Panc1 (cell line): ENCODE measurements at places on chromosomes 1 and 21.

GRCh38 chr1:21870611-21871010 is 58.5 kb downstream of the LDLRAD2 start:
- no peak for DNase-seq

DNA sequence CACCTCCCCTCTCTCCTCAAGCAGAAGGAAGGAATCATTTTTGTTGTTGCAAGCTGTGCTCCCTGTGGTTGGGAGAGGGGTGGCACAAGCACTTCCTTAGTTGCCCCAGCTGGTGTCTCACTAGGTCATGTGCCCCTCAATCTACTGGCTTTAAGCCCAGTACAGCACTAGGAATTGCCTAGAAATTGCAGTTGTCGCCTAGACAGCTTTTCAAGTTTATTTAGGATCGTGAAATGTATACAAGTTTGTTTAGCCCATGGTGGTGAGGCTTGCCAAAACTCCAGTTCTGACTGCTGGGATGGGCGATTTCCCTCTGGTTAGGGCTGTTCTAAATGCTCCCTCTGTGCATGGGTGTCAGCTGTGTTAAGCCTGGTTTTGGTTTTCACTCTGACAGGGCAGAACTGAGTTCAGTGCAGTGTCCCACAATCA is 126.8 kb upstream of the ZNF644 start:
- DNase-seq: no peak

DNA sequence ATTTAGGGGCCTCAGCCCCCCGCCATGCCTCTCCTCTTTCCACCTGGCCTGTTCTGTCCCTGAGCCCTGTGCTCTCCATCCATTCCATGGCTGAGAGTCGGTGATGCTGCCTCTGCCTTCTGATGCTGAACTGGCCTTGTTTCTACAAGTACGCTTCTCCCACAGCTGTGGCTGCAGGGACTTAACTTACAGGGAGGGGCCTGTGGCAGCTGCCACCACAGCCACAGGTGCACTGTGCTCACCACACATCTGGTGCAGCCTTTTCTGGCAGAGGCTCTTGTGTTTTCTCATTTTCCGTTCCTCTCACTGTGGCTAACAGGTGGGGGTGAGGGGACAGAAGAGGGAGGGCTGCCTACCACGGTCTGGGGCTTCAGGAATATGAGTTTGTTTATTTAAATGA is 4.2 kb downstream of the FMO1 start:
- no peak for DNase-seq

DNA sequence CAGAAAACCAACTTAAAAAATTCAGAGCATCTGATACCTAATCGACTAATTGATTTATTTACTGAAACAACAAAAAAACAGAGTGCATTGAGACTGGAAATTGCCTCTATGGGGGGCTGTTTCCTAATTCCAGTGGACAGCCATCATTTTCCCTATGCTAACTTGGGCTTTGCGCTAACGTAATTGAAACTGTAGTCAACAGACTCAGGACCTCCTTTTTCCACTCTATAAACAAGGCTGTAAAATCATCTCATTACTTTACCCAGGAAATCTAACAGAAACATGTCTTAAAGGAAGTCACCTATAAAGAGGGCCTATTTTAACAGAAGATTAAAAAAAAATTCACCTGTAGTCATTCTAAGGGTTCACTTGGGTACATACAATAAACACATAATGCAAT is 2.1 kb downstream of the ERG start:
- DNase-seq: no peak

- no peak for DNase-seq
These were observed 104.1 kb downstream of the NEGR1 start for GRCh38 chr1:72178266-72178665.

DNA sequence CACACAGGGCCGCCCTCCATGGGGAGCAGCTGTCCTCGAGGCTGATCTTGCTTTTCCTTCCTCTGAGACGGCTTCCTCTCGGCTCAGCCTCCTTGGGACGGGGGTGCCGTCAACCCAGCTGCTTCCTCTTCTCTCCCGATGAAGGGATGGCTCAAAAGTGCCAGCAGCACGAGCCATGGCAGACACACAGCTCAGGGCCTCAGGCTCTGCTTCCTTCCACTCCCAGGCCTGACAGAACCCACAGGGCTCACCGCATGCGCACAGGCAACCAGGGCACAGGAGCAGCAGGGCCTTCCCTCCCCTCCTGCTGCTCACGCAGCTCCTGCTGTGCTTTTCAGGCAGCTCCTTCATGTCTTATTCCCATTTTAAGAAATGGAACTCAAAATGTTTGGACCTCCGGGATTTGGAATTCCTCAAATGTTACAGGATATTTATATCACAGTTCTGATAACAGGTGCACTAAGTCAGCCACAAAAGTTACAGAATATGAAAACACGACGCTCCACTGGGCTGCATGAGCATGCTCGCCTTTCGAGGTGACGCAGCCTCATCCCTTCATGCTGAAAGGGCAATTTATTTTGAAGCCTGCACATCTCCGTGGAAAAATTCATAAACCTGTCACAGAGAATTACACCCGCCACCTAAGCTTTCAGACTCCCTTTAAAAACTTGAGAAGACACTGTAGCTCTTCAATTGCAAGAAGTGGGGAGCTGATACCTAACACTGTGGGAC is 84.4 kb downstream of the HSF2BP start:
- no peak for DNase-seq

DNA sequence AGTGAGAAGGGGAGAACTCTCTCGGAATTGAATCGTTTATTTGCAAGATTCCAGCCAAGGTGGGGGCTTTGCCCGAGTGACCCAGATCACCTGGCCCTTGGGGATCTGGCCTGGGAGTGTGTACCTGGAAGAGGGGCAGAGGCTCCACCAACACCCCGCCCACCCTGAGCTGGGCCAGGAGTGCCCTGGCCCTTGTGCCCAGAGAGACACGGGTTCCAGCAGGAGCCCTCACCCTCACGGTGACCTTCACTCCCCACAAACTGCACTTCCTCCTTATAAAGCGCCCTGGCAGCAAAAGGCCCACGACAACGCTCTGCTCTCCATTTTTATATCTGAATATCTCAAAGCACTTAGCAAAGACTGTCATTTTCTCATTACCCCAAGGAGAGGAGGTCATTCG is 16.6 kb downstream of the CASZ1 start:
- DNase-seq: no peak

DNA sequence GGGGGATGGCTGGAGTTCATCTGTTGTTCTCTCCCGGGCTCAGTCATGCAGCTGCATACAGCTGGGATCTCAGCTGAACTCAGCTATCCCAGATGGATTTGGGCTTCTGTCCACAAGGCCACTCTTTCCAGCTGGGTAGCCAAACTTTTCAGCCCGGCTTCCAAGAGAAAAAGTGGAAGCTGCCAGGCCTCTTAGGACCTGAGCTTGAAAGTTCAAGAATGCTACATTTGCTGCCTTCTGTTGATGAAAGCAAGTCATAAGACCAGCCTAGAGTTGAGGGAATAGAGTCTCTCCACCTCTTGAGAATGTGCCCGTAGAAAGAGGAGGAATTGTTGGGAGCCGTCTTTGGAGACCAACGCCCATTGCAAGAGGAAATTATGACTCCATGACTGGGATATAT is 95.3 kb downstream of the C1orf21 start:
- DNase-seq: no peak

DNA sequence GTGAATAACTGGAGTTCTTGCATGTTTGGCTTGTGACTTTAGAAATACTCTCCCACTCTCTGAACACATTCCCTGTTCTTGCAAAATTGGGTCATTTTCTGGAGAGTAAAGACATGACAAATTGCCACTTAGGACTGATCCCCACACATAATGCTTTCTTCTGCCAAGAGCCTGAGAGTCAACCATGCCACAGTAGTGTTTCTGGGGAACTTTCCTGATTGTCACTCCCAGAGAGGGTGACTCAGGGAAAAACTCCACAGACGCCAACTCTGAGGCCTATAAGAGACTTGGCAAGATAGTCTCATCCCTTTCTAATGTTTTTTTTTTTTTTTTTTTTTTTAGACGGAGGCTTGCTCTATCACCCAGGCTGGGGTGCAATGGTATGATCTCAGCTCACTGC is 157.8 kb downstream of the ATG4C start:
- no peak for DNase-seq

DNA sequence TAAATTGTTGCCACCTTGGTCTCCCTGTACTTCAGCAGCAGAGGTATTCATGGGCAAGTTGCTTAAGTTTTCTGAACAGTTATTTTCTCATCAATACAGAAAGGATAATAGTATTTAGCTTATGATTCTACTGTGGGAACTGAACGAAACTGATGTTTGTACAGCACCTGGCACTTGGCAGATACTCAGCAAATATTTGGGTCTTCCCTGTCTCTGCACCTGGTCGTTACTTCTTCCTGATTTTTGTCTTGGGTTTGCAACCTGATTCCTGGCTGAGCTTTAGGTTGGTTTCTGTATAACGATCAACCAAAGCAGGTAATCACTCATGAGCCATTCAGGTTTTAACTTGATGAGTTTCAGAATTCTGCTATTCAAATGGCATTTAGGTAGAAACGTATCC is 490.6 kb downstream of the KIF26B start:
- no peak for DNase-seq
